ENCODE measurements at places on chromosomes 2 and 18.

- DNase-seq, result peak; percentile 62
Observed at GRCh38 chr2:23606968-23607367, 222.0 kb downstream of the KLHL29 start.

- DNase-seq, result peak; percentile 27
Observed at GRCh38 chr2:53786352-53786704, 425 bp downstream of the ASB3 start.

- no peak for DNase-seq
Observed at GRCh38 chr2:119696005-119696404, 17.0 kb downstream of the TMEM177 start.

DNA sequence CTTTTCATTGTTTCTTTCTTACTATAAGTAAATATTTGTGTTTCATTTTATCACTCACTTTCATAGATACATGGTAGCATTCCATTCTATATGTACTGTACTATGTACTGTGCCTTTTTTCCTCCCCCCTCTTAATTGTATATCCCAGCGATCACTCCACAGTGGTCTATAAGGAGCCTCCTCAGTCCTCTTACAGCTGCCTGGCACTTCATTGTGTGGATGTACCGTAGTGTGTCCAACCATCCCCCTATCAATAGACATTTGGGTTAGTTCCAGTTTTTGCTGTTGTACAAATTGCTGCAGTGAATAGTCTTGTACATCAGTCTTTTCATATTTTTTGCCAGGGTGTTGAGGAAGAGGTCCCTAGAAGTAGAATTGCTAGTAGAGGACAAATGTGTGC is 21.4 kb upstream of the DRC1 start:
- DNase-seq, result no peak

- no peak for DNase-seq
Observed at GRCh38 chr2:142796161-142796560, 81.3 kb upstream of the KYNU start.

DNA sequence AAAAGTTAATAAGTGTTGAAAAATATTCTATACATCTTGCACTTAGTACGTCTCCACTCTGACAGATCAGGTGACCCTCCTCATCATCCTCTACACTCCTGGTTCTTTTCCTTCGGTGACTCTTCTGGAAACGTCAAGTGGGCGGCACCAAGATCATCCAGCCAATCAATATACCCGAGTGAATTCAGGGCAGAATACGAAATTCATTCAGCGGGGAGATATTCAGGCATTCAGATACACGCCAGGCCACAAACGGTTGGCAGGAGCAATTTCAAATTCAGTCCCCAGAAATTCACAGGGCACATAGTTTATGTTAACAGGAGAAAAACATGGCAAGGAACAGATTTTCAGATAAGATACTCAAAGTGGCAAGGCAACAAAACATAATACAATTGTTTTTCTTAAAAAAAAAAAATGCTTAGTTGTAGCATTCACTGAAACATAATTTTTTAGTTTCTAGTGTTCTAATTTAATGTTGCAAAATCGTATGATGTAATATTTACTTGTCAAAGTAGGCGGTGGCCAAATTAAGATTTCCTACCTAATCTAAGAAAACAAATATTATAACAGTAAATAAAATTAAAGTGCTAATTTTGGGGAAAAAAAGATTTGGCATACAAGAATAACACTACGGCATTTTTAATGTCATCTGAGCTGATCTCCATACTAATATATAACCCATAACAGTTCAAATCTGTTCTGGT is 4.2 kb downstream of the CLK1 start:
- peak; percentile 12 for DNase-seq

DNA sequence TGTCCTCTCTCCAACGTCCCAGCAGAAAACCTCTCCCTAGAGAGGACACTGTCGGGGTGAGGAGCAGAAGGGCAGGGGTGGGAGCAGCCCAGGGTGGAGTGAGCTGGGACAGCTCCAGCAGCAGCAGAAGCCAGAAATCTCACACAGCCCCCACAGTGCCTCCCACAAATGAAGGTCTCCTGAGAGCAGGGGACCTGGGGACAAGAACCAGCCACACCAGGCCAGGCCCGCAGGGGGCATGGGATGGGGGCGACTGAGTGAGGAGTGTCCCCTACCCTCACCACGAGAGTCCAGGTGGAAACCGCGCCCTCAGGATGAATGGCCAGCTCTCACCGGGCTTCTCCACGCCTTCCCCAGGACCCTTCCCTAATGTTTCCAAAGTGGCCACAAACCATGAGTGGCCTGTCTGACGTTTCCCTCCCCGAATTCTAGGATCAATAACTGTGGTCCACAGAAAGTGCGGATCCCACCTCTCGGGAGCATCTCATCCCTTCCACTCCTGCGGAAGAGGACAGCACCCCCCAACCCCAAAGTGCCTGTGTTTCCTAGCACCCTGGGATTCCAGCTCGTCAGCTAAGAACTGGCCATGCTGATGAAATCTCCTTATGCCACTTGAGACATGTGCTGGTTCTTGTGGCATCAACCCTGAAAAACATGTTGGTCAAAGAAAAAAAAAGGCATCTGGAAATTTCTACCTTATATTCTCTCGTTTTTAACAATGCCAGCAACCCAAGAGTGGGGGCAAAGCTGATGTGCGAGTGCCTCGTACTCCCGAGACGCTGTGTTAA is 121.1 kb downstream of the HDAC4 start:
- DNase-seq, result no peak

DNA sequence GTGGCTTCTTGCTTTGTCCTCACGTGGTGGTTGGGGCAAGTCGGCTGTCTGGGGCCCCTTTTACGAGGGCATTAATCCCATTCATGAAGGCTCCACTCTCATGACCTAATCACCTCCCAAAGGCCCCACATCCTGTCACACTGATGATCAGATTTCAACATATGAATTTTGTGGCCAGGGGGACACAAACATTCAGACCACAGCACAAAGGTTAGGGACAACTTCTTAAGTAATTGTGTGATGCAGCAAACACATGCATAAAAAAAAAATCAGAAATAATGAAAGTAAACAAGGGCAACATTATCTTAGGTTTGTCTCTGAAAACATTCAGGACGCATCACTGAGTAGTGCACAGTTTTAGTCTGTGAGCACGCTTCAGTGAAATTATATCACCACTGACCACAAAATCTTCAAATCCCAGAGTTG is 54.2 kb upstream of the FRZB start:
- no peak for DNase-seq

- peak; percentile 18 for DNase-seq
Observed at GRCh38 chr2:65204461-65205210, 23.0 kb upstream of the ACTR2 start.

DNA sequence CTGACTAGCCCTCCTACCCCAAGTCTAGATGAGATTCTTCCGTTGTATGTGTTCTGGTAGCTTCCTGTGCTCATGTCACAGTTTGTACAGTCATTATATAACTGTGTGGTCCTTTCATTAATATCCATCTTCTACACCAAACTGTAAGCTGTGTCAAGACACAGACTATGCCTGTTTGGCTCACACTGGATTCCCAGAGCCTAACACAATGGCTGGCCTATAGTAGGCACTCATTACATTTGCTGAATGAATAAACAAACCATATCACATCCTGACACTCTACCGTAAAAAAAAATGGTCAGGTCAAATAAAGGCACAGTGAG is 72.6 kb downstream of the ANKRD44 start:
- no peak for DNase-seq

GRCh38 chr2:54813584-54813983 is 90.1 kb downstream of the EML6 start:
- no peak for DNase-seq

- DNase-seq, result peak; percentile 84
Observed at GRCh38 chr2:217314021-217314460, 454.2 kb upstream of the TNP1 start.

GRCh38 chr2:223477318-223477717 is 124.8 kb downstream of the SCG2 start:
- no peak for DNase-seq

DNA sequence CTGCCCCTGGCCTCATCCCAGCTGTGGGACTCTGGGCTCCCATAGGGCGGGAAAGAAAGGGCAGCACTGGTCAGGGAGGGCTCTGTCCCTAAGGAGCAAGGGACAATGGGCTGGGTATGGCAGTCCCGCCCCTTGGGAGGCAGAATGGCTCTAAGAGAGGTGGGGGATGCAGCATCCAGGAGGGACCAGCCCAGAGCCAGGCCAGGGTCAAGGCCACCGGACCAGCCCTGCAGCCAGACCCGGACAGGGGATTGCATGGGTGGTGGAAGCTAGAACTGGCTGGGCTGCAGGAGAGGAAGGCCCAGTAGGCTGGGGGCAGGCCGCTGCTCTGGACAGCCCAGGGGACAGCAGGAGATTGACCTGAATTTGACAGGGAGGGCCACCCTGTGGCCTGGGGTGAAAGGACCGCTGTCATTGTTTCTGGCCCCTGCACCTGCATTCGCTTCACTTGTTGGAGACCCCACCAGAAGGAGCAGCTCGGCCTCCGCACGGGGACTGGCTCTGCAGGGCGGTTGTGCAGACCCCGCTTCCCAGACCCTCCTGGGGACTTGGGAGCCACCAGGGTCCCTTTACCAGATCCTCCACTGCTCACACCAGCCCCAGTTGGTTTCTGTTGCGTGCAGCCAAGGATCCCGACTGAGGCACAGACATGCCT is 14.6 kb downstream of the RAMP1 start:
- no peak for DNase-seq

DNA sequence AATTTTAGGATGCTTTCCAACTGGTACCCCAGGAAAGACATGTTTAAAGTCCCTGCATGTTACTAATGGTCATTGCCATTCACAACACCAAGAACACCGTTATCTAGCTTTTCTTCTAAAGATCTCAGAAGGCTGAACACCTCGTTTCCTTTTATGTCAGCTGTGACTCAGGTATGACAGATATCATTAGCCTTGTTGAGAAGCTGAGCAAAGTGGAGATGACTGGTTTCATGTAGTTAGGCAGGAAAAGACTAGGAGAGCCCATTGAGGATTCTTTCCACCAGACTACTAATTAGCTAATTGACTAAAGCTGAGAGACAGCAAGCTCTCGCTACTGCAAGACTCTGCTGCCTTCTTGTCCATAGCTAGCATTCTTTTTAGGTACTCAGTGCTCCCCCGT is 32.0 kb upstream of the ARL5A start:
- DNase-seq, result no peak

- DNase-seq, result no peak
Observed at GRCh38 chr18:79572093-79572780, 107.4 kb upstream of the CTDP1 start.

- DNase-seq, result peak; percentile 58
Observed at GRCh38 chr18:58117786-58118403, 73.9 kb downstream of the NEDD4L start.

DNA sequence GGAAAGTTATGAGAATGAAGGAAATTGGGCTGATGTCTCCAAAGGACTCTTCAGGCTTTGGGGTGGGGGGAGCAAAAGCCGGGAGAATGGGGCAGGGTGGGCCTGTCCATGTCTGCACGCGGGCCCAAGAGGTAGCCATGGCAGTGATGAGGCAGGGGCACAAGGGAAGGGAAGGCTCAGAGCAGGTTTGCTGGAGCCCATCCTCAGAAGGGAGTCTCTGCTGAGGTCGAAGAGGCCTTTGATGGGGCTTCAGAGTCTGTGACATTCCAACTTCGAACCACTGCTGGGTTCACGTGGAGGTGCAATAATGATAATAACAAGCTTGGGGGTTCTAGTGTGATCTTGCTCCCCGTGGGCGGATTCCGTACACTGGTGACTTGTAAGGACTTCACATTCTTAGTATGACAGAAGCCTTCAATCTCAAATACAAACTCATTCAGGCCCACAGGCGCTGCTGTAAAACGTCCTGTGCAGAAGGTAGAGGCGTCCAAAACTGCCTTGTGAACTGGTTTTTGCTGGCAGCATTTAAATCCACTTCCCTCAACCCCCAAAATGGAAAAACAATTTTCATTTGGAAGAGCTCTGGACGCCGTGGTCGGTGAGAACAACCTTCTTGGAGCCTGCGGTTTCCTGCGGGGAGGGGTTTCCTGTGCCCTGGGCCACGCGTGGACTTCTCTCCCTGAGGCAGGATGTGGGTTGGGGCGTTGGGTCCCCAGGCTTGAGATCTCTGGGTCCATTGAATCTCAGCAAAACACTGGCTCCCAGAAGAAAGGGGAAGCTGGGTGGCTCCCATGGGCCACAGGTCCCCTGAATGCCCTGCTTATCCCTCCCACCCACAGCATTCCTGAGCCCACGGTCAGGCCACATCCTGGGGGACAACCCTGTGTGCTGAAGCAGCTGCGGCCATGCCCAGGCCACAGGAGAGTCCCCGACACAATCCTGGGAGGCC is 151.0 kb downstream of the TPO start:
- no peak for DNase-seq

- DNase-seq, result no peak
Observed at GRCh38 chr2:101133492-101134100, 17.6 kb downstream of the TBC1D8 start.

DNA sequence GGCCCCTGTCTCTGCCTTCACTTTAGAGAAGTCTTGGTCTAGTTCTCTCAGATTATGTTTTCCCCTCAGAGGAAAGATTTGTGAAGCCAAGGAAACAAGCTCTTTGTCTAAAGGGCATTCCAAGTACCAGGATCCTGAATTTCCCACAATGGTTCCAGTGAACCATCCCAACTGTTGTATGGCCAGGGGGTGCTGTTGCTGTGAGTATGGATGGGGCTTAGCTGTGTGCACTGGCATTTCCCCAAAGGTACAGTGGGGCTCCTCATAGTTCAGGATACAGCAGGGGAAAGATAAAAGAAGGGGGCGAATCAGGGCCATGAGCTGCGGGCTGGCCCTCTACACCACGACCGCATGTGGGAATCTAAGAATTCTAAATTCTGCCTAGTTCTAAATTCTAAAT is 1154.0 kb upstream of the FANCL start:
- no peak for DNase-seq

GRCh38 chr2:32712870-32713269 is 85.0 kb downstream of the TTC27 start:
- peak; percentile 31 for DNase-seq

DNA sequence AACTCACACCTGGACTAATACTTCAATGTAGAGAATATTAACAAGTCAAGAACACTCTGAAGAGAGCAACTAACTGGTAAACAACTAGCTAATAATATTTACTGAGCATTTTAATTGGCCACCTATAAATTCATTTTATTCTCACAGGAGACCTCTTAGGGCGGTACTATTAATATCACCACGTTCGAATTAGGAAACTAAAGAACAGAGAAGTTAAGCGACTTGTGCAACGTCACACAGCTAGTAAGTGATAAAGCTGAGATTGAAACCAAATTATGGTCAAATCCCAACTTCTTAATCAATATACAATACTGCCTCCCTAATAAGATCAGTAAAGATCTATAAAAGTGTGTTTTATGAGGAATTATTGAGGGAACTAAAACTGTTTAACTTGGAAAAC is 1034.3 kb upstream of the POU3F3 start:
- DNase-seq, result no peak

All from fibroblast of skin of right quadriceps (primary cell).